ENCODE measurements at places on chromosomes 4 and X.
A peak's percentile ranks its signal among the peaks of the same experiment; 100 is the strongest.

- DNase-seq, result no peak
These were observed 474.3 kb downstream of the ACTRT1 start for GRCh38 chrX:127577884-127578283.

DNA sequence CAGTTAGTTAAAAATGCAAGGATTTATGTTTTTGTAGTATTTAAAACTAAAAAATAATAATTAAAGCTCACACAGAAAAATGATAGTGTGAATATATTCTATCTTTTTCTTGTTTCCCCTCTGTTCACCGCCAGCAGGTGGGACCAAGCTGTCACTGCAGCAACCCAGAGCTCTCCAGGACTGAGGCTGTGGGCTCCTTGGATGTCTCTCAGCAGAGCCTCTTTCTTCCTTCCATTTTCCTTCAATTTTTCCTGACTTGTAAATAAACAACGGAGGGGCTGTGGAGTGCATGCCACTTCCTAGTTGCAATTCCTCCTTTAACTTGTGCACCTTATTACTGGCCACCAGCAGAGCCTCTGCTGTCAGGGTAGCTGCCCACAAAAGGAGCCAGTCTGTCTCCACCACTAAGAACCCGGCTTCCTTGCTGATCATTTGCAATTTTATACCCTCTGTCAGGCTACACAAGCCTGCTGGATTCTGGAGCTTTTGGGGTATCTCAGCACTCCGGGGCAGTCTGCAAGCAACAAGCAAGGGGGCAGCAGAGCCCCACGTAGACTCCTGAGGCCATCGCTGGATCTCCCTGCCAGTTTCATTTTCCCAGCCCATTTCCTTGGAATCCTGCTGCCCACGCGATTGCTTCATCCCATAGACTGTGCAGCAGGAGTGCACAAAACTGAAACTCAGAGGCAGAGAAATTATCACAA is 1467.4 kb downstream of the C4orf33 start:
- DNase-seq, result no peak

DNA sequence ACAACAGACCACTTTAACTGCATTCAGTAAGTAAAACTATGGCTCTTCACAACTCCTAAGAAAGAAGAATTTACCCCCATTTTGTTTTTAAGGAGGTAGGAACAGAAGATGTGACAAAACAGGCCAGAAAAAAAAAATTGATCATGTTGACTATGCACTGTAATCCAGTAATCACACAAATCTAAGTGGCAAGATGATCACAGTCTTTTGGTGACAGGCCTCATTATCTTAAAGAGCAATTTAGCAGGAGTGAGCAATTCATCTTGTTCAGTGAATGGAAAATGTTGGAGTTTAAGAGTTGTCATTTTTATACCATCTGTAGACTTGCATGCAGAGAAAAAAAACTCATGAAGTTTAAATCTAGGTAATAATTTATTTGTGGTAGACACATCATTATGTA is 115.1 kb downstream of the SLC39A8 start:
- no peak for DNase-seq

DNA sequence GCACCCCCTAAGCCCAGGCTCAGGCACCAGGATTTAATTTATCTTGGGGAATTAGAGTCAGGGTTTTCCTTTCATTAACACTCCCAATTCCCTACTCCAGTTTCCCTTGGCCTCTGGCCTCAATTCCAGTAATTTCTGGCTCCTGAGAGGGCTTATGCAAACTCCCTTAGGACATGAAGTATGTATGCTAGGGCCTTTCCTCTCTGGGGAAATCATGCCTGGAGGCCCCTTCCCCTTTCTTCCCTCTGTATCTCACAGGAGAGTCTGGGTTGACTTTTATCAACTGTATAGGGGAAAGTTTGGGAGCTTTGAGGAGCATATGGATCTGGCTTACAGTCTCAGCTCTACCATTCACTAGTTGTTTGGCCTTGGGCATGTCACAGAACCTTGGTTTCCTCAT is 169.5 kb downstream of the SHROOM4 start:
- no peak for DNase-seq

GRCh38 chrX:122863067-122863466 is 321.0 kb upstream of the GRIA3 start:
- no peak for DNase-seq

- no peak for DNase-seq
These were observed 50.1 kb upstream of the NSUN7 start for GRCh38 chr4:40699648-40700047.

DNA sequence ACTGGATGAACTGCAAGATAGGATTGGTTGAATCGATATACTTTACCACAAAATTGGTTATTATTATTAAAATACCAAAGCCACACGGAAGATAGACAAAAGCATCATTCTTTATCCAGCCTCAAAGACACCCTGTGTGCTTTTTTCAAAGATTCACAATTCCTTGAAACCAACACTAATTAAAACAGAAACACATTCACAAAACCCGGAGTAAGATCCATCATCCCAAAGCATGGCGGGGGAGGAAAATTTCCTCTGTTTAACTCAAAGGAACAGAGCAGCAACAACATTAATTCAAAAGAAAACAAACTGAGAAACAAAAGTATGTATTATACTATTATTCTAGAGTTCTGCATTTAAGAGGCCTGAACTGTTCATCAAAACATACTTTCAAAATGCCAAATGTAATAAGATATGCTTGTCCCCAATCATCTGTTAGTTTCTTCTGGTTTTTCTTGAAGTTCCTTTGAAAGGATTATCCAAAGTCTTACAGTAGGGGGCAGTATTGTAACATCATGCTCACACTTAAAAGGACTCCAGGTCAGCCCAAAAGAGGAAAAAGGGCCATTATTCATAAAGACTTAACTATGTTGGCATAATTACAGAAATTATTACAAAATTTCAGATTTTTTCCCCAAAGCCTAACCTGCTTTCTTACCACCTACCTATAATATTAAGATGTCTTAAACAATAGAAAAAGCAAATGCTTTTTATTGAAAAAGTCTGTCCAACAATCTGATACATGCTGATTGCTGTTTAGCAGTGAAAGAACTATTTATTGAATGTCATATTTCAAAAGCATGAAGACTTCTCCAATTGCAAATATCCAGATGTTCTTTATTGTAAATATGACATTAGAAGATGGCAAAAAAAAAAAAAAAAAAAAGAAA is 168.7 kb downstream of the SCFD2 start:
- peak; percentile 65 for DNase-seq

DNA sequence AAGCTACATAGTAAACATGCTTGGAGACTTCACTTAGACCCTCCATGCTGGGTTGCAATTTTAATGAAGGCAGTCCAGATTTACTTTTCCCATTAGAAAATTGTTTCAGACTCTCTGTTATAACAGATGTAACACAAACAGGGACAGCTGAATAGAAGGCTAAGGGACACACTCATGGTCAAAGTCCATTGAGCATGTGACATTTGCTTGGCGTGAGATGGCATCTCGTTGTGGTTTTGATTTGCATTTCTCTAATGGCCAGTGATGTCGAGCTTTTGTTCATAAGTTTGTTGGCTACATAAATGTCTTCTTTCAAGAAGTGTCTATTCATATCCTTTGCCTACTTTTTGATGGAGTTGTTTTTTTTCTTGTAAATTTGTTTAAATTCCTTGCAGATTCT is 358.2 kb upstream of the CLNK start:
- no peak for DNase-seq

DNA sequence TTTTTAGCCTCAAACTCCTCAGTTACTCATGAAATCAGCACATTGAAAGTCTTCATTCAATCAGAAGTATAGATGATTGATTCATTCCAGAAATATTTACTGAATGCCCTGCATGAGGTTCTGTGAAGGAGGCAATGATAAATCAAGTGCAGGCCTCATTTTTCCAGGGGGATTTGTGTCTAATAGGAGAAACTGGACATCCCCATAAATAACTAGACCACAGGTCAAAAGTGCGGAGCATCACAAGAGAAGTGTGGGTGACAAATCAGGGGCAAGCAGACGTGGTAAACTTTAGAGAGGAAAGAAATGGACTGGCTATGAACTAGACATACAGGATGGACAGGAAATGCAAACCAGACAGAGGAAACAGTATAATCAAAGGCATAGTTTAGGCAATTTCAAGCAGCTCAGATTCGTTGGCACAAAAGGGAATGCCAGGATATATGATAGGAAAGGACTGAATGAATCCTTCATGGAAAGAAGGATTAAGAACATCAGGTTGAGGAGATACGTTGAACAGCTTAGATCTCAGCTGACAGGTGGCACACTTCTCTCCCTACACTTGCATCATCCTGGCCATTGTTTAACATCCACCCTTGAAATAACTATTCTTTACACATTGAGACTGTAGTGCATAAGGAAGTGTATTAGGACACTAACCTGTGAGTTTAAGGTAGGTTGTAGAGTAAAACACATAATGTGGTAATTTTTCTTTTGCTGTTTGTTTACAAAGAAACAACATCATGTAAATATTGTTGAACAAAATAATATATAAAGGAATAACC is 69.6 kb upstream of the RASGEF1B start:
- no peak for DNase-seq

- DNase-seq, result no peak
These were observed 107.7 kb downstream of the FAM53A start for GRCh38 chr4:1576304-1576960.
